RWPE1 (cell line): ENCODE measurements at places on chromosomes 5 and 9.

- no peak for DNase-seq
Observed at GRCh38 chr5:96235008-96235910, 197.8 kb downstream of the PCSK1 start.

- peak; percentile 89 for DNase-seq
Observed at GRCh38 chr5:66247176-66247960, 103.3 kb downstream of the SREK1 start.

DNA sequence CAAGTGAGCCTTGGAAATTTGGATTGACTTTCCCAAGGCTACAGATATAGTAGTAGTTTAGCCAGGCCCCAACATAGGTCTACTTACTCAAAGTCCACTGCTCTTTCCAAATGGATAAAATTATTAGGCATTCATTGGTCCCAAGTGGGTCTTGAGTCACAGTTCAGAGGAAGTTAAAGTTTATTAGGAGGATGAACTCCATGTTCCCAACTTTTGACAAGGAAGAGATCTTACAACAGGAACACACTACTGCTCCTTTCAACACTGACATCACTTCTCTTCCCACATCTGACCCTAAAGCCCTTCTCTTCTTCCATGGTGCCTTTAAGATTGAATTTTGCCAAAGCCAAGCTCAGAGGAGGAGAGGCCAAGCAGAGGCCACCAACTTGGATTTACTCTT, 234.5 kb upstream of the TRIM32 start:
- DNase-seq: no peak

DNA sequence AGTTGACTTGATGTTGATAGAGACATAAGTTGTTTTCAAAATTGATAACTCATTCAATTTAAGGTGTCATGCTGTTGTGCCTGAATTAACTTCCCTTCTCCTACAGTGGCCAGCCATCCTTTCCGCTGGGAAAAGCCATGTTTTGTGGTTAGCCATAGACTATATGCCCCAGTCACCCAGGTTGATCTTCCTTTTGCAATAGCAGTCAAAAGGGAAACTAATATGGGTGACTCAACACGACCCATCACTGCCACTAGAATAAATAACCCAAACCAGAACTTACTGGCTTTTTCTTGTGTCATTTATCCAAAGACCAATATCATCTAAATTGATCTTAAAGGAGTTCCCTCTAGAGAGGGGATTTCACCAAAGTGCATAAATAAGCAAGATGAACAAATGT, 87.4 kb downstream of the PTCD2 start:
- no peak for DNase-seq

DNA sequence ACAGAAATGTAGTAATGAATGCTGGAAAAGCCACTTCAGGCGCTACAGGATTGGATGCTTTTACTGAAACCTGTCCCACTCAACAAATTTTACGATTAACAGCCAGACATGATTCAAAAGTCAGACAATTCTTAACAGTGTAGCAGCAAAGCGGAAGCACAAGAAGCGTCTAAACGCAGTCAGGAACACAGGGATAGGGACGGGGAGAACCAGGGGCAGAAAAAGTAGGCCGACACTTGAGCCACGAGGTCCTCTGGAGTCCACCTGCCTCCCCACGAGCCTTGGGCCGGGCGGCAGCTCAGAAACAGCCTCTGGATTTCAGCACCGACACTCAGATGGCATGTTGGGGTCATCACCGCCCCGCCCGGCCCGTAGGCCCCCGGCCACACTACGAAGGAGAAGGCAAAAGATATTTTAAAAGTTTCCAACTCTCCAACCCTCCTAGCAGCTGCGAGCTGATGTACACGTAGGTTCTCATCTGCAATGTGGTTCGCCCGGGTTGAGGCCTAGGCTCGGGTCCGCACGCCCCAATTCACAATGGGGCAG, 615 bp downstream of the RACK1 start:
- no peak for DNase-seq

- no peak for DNase-seq
Observed at GRCh38 chr5:158163451-158164295, 304.7 kb upstream of the CLINT1 start.

GRCh38 chr9:135772702-135773493, 70.9 kb downstream of the KCNT1 start:
- no peak for DNase-seq

DNA sequence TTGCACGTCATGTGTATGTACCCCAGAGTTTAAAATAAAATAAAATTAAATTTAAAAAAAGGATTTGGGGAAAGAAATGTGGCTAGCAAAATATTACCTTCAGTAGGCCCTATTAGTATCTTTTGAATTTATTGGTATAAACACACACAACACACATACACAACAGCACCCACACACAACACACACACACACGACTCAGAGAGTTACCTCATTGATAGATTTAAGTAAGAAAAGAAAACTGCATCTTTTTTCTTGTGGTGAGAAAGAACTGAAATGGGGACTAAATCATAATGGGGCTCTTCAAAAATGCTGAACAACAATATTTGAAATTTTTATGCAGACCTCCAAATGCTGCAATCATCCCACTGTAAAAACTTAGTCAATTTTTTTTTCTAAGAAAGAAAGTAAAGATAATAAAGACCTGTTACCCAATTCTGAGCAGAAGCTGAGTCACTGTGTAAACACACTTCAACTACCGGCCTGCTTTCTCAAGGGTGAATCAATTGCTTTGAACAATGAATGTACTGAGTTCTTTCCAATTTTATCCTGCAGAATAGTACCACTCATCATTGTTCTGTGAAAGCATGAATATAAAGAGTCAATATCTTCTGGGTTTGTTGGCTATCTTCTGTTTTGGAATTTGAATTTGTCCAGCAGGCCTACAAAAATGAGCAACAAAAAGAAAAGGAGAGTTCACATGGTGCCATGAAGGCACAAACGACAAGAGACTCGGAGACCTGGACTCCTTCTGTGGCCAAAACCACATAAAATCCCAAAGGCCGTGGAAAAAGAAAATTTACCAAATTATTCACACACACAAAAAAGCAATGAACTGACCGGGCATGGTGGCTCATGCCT, 57.9 kb upstream of the CCNG1 start:
- DNase-seq: peak; percentile 86

DNA sequence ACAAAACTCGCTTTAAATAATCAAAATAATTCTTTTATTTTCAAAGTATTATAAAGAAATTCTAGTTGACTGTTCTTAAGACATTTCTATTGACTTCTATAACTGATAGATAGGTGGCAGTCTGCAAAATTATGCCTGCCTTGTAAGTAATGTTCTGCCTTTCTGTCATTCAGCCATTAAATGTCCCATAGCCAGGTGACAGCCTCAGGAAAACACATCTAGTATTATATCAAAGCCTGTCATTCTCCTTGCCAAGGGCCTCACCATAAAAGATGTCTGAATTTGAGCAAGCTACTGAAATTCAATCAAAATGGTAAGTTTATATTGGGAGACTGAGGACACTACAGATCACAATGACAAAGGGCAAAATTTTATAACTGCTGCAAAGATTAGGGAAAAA, 170.4 kb upstream of the COX7C start:
- no peak for DNase-seq

DNA sequence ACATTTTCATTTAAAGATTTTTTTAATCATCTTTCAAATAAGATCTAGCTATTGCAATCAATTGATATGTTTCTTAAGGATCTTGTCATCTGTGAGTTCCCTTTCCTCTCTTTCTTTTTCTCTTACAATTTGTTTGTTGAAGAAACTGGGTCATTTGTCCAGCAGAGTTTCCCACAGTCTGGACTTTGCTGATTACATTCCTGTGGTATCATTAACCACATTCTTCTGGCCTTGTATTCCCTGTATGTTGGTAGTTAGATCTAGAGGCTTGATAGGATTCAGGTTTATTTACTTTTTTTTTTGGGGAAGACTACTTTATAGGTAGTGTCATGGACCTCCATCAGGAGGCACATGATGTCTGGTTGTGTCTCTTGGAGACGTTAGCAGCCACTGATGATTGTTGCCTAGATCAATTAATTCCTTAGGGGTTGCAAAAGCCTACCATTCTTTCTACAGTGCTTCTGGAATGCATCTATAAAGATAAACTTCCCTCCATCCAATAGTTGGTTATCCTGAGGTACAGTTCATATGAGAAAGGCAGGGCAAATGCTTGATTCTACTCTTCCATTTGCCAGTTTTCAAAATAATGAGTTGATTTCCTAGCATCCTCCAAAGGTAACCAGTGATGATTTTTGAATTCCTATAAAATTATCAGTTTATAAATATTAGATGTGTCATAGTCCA, 14.3 kb downstream of the PDE8B start:
- no peak for DNase-seq

DNA sequence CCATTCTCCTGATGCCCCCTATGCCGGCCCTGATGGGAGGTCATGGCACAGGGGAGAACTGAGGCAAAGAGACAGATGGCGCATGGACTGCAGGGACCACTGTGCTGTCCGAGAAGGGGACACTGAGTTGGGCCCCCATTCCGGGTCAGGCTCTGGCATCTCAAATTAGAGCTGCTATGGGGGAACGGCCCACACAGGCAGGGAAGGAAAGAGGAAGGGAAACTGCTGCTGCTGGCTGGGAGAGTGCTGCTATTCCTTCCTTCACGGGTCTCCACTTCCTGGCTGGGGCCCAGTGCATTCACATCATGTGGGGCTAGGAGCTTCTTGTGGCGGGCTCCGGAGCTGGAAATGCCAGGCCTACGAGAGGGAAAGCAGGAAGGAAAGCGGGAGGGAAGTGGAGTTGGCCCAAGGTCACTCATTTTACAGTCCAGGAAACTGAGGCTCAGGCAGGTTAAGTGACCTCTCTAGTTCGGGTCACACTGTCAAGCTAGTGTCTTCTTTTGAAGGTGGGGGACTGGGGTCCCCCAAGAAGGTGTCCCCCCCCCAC, 1.3 kb upstream of the CARD19 start:
- DNase-seq: no peak

DNA sequence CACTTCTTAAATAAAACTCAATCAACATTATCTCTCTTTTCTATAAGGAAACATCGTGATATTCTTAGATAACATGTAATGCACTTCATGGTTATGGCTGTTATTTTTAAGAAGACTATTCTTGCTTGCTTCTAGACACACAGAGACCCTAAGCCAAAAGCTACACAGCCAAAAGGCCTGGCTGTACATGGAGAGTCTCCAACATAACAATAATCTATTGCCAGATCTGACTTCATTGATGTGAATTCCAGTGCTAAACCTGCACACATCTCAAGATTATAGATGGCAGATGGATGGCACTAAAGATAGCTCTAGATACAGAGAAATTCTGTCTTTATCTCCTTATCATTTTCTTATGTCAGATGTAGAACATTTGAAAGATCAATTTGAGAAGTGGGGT, 811.6 kb upstream of the ZNF608 start:
- DNase-seq: no peak

GRCh38 chr5:56279979-56280378, 46.8 kb upstream of the ANKRD55 start:
- peak; percentile 67 for DNase-seq

GRCh38 chr5:36177154-36177553, 25.2 kb downstream of the SKP2 start:
- no peak for DNase-seq

DNA sequence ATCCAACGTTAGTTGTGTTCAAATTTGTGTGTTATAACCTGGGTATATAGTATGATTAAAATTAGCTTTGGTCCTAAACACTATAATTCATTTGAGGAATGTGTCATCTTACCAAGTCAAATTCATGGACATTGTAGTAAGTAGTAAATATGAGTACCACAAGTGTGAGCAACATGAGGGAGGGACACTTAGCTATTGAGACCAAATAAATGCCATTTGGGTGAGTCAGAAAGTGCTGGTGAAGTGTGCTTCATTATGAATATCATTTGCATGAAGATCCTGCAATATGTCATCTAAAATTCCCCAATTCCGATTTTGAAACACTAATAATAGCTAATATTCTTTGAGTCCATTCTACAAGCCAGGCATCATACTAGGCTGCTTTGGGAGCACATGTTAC, 336.7 kb upstream of the KIF2A start:
- peak; percentile 43 for DNase-seq

DNA sequence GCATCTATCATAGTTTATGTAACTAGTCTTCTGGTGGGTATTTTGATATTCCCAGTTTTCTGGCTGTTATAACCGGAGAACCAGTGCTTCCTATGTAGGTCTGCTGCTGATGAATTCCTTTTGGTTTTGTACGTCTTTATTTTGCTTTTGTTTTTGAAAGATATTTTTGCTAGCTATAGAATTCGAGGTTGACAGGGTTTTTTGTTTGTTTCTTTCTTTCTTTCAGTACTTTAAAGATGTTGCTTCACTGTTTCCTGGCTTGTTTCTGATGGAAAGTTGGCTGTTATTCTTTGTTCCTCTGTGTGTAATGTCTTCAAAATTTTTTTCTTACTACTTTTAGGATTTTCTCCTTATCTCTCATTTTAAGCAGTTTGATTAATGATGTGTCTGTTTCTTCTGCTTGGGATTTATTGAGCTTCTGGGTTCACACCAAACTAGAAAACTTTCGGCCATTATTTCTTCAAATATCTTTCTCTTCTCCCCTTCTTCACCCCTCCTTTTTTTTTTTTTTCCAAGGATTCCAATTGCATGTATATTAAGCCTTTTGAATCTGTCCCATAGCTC, 27.5 kb downstream of the ZNF618 start:
- DNase-seq: no peak

DNA sequence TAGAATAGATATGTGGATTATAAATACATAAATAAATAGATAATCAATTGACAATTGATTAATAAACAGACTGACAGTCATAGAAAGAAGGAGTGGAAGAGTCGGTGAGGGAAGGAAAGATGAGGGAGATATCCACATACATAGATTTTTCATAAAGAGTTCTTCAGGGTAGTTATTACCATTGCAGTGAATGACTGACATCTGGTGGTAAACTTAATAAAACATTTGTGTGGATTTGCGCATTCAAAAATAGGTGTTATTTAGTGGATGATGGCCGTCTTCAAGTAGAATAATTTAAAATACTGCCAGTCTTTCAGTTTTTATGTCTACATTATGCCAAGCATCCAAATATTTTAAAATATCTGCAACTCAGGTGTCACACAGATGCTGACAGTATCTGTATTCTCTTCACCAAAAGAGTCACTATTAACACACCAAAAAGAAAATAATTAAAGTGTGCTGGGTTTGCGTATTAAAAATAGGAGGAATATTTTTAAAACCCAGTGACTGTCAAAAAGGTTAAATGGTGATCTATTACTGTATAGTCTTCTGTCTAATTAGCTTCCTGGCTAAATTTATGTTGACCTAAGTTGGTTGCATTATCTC, 78.8 kb downstream of the GIN1 start:
- peak; percentile 44 for DNase-seq

- no peak for DNase-seq
Observed at GRCh38 chr9:4739587-4740387, 1.2 kb downstream of the AK3 start.

GRCh38 chr5:73250645-73251044, 77.7 kb downstream of the TMEM174 start:
- no peak for DNase-seq

GRCh38 chr5:171595801-171596231, 176.4 kb downstream of the FGF18 start:
- DNase-seq: peak; percentile 45

DNA sequence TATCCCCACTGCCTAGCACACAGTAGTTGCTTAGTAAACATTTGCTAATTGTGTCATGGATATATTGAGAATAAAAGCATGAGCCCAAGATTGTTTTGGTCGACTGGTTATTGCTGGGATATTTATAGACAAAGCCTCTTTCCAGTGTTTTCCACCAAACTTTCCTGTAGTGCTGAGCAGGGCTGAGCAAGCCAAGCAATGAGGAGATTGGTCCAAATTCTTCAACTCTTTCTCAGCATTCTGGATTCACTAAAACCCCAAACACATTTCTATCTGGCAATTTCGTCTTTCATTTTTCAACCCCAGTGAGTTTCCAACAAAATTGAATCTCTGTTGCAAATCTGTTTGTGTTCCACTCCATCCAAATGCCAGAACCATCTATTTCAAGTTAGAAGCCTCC, 31.9 kb upstream of the TARS1 start:
- no peak for DNase-seq
